ENCODE measurements at places on chromosomes 3 and 15. TPM values are rescaled to one million over a fixed set of nuclear protein-coding genes. Genes with fewer than 3 reads are reported as not detected.

CTDSPL gene
- 31.8 TPM for total RNA-seq

C3orf20 gene
- total RNA-seq: not detected

C15orf62 gene
- 0.59 TPM for total RNA-seq

TRMT10C gene
- total RNA-seq: 12.6 TPM

SEMA5B gene
- total RNA-seq: 9.6 TPM

CHRM5 gene
- 0.21 TPM for total RNA-seq

GRCh38 chr3:112476346-112476745 lies 22.9 kb downstream of the BTLA start:
- no peak overlapping the region for H3K27ac ChIP-seq
- no peak for DNase-seq
- no peaks in the 10 kb centered on the region for H3K36me3 ChIP-seq
- H3K4me3 ChIP-seq: no peak overlapping the region

- no peaks in the 10 kb centered on the region for H3K36me3 ChIP-seq
- no peak overlapping the region for H3K4me3 ChIP-seq
- no peak overlapping the region for H3K27ac ChIP-seq
- H3K27me3 ChIP-seq: no peaks in the 10 kb centered on the region
- DNase-seq: no peak
These were observed 145.9 kb upstream of the ST8SIA2 start for GRCh38 chr15:92247649-92248242.

GRCh38 chr3:146471012-146471411 lies 1.7 kb upstream of the PLSCR2 start:
- H3K4me1 ChIP-seq: no peaks in the 10 kb centered on the region
- H3K36me3 ChIP-seq: no peaks in the 10 kb centered on the region
- H3K27ac ChIP-seq: no peak overlapping the region
- no peak for DNase-seq
- H3K4me3 ChIP-seq: no peak overlapping the region

GRCh38 chr3:149364624-149365023 lies 12.8 kb downstream of the TM4SF1 start:
- H3K27me3 ChIP-seq: no peaks in the 10 kb centered on the region
- peaks cover 14% of the 10 kb centered on the region for H3K4me1 ChIP-seq
- H3K4me3 ChIP-seq: no peak overlapping the region
- H3K27ac ChIP-seq: no peak overlapping the region
- DNase-seq: no peak

GRCh38 chr15:69999392-70000085 lies 98.2 kb downstream of the TLE3 start:
- no peak for DNase-seq
- H3K27me3 ChIP-seq: no peaks in the 10 kb centered on the region
- H3K4me3 ChIP-seq: no peak overlapping the region
- H3K36me3 ChIP-seq: no peaks in the 10 kb centered on the region

DNA sequence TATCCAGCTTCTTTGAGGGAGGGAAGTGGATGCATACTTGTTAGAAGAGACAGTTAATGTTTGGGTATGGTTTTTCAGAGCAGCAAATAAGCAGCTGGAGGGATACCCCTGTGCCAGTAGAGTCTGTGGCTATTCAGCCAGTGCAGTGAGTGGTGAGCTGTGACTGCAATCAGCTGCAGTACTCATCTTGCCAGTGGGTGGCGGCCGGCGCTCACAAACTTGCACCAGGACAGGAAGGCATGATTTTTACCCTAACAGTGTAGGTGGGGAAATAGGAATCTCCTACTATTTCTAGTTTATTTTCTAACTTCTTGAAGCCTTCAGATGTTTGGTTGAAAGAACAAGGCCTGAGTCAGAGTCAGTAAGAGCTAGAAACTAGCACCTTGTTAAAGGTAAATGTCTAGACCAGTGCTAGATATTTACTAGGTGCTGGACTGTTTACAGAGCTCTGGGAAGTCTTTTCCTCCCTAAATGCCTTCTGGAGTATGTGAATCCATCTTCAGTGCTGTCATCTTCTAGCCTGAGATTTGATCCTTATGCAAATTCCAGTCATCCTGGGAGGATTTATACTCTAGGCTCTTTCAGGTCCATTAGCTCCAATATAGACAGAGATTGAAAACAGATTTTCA lies 23.6 kb downstream of the TIMP4 start:
- no peak overlapping the region for H3K27ac ChIP-seq
- no peak overlapping the region for H3K4me3 ChIP-seq
- H3K36me3 ChIP-seq: no peaks in the 10 kb centered on the region
- no peaks in the 10 kb centered on the region for H3K27me3 ChIP-seq

DNA sequence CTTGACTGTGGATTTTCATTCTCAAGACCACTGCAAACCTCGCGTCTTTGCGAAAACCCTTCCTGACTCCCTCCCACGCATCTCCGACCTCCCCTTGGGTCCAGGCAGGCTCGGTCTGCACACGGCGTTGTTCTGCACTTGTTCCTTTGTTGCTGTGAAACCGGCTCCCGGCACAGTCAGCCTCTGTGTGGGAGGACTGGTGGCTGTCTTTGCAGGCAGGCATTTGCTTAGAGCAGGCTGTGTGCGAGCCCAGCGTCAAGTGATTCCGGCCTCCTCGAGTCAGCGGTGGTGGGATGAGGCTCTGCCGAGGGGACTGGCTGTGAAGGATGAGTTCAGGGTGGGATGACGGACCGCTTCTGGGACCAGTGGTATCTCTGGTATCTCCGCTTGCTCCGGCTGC lies 102.6 kb upstream of the ROPN1 start:
- H3K27me3 ChIP-seq: no peaks in the 10 kb centered on the region
- H3K4me3 ChIP-seq: no peak overlapping the region
- H3K27ac ChIP-seq: no peak overlapping the region
- no peaks in the 10 kb centered on the region for H3K4me1 ChIP-seq
